ENCODE measurements at places on chromosomes 1 and 21.
A peak's percentile ranks its signal among the peaks of the same experiment; 100 is the strongest.

- no peak for DNase-seq
Measured at GRCh38 chr21:36135391-36136102, 668 bp downstream of the CBR3 start.

- DNase-seq, result no peak
Measured at GRCh38 chr1:98939471-98939870, 65.2 kb downstream of the PLPPR5 start.

GRCh38 chr1:235887676-235888075 lies 21.0 kb upstream of the LYST start:
- DNase-seq, result no peak

DNA sequence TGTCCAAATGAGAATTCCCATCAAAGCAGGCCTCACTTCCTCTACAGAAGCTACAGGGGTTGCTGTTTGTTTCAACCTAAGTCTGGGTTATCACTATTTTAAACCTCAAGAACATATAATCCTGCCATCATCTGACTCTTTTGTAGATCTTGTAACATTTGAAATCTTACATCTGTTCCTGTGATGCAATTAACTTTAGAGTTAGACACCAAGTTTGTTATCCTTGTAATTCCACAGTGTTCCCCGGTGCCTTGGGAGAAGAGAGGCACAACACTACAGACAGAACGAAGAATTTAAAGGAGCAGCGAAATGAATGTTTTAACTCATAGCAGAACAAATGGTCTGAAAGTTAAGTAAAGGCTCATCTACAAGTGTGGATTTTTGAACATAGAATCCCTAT lies 116.1 kb downstream of the UCHL5 start:
- DNase-seq, result no peak

DNA sequence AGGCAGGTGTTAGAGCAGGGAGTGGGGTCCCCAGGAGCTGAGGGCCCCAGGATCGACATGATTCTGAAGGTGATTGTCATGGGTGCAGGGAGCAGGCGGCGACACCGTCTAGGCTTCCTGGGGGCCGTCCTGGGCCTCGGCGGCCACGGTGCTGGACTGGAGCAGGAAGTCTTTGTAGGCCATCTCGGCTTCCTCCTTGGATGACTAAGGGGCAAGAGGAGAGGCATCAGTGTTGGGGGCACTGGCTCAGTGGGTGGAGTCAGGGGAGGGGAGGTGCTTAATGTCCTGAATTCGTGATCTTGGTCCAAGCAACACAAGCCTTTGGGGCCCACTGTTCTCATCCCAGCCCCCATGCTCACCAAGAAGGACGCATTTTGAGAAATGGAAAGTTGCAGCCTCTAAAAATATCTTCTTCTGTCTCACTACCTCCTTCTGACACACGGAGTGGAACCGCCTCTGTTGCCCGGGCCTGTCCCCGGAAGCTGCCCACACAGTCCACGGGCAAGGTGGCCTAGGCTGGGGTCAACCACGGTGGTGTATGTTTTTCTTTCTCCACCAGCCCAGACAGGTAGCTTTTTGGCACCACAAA lies 8.6 kb upstream of the FCMR start:
- no peak for DNase-seq

- DNase-seq, result no peak
Measured at GRCh38 chr1:53366901-53367502, 39.1 kb upstream of the LRP8 start.

DNA sequence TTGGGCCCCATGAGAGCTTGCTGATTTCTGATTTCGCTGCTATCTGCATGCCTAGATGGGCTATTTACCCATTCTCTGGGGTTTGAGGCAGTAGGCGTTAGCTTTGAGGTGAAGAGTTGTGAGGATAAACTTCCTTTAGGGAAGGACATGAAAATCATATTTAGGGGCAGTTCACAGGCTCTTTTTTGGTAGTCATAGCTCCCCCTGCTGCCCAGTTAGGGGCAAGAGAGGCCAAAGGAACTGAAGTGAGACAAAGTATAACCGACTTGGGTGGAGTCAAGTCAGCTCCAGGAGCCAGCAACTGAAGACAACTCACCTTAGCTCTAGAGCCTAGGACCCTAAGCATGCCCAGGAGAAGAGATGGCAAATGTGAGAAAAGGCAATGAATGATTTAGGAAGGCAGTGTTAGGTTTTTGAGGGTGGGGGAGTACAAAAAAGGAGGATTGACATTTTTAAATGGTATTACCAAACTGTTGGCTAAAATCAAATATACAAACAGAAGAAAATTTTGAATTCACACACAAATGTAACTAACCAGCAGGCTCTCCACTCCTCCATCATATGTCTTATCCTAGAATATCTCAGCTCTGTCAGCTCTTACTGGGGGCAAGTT lies 625.2 kb downstream of the LMO4 start:
- peak; percentile 30 for DNase-seq

DNA sequence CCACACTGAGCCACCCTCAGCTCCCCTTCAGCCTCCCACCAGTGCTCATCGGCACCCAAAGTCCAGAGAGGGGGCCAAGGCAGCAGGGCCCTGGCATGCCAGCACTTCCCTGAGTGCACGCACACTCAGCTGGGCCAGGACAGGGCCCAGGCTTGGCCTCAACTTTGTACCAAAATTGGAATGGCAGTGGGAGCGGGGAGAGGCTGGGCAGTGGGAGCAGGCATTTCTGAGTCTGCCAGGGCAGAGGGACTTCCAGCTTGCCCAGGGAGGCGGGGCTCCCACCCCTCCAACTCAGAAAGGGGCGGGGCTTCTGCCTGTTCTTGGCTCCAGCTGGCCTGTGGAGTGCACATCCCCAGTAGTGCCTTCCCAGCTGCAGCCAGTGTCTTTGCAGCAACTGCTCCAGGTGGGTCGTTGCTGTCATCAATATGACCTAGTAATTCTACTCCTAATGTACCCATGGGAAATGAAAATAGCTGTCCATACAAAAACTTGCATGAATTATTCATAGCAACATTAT lies 10.3 kb upstream of the SNX7 start:
- DNase-seq, result no peak

DNA sequence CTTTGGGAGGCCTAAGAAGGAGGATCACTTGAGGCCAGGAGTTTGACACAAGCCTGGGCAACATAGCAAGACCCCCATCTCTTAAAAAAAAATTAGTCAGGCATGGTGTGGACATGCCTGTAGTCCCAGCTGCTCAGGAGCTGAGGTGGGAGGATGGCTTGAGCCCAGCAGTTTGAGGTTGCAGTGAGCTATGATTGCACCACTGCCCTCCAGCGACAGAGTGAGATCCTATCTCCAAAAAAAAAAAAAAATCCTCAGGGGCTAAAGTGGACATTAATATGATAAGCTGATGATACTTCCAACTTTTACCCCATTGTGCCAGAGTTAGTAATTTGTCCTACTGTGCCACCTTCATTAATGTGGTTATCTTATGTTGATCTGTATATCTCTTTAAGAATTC lies 327.8 kb upstream of the FMN2 start:
- no peak for DNase-seq

- no peak for DNase-seq
Measured at GRCh38 chr1:169785267-169785666, 9.4 kb downstream of the METTL18 start.

DNA sequence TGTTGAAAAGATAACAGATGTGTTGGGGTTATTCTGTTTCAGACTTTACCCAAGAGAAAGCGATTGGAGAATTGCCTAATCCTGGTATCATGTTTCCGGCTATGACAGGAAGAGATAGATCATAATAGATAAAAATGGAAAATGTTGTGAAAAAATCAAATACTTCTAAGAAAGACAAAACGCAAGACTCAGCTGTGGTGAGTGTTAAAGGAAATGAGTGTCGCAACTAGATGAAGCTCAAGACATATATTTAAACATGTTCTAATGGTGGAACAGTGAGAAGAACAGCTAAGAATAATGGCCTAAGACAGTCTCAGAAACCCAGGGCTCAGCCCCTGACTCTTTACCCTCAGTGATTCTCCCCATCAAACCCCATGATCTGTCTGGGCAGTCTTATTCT lies 426.7 kb upstream of the RUNX1 start:
- DNase-seq, result no peak

- DNase-seq, result no peak
Measured at GRCh38 chr1:199101635-199102034, 462.8 kb downstream of the PTPRC start.

DNA sequence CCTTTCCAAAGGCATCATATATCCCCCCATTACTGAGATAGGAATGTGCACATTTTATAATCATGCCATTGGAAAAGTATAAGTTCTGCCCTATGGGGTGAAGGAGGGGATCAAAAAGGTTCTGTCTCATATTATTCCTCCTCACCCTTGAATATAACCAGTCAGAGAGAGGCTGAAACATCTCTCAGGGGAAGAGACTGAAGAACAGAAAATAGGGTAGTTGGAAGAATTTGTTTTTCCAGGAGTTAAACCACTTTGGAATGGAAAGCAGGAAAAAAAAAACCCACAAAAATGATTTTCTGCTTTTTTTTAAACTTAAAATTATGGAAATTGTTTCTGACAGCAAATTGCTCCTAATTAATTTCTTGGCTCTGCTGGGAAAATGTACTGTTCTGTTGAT lies 52.8 kb upstream of the BEND5 start:
- no peak for DNase-seq

GRCh38 chr1:3359756-3360440 lies 94.6 kb upstream of the ARHGEF16 start:
- no peak for DNase-seq

- no peak for DNase-seq
Measured at GRCh38 chr1:1245817-1246576, 525 bp downstream of the C1QTNF12 start.

GRCh38 chr1:193392686-193393085 lies 206.3 kb upstream of the B3GALT2 start:
- no peak for DNase-seq

DNA sequence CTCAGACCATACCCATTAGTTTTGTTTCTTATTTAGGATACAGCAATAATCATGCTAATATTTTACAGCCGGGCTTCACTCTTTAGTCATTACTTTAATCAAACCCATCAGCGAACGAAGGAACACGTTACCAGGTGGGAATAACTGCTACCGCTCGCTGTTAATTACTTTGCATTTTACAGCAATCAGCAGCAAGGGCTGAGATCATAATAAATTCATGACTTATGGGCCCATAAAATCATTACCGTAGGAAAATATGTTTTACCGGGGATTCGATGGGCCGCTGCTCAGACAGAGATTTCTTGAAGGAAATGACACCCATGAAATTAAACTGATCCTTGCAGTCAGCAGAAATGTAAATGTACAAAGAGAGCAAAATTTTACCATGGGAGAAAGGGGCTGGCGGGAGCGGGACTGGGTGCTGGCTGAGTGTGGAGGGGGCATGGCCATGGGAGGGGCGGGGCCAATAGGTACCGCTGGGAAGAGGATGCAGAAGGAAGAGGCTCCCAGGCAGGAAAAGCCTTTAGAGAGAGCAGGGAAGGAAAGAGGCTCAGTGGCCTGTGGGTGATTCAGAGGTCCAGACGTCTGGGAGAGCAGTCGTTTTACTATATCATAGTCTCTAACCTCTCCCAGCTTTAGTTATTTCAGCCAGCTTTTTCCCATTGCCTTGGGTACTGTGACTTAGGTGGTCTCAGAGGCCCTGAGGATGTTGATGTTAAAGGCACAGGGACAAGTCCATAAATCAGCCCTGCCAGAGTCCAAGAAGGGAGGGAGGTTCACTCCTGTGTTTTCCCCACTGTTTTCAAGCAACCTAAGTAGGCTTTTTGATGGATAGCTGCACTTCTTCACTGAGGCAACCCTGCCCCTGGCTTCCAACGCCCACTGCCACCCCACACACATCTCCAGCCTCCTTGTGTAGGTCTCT lies 258.9 kb downstream of the SEC16B start:
- no peak for DNase-seq

DNA sequence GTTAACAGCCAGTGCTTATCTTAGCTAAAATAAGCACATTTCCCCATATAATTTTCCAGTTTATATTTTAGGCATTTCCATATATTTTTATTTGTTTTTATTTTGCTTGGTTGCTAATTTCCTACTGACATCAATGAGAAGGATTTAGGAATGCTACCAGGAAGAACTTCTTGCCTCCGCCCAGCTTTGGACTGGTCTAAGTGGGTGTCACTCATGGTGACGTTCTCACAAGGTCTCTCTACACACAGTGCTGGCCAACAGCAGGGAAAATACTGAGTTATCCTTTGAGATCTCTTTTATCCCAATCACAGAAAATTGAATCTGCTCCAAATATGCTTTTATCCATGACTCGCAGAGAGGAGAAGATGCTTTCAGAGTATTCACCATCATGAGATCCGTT lies 13.2 kb downstream of the MX1 start:
- DNase-seq, result no peak

DNA sequence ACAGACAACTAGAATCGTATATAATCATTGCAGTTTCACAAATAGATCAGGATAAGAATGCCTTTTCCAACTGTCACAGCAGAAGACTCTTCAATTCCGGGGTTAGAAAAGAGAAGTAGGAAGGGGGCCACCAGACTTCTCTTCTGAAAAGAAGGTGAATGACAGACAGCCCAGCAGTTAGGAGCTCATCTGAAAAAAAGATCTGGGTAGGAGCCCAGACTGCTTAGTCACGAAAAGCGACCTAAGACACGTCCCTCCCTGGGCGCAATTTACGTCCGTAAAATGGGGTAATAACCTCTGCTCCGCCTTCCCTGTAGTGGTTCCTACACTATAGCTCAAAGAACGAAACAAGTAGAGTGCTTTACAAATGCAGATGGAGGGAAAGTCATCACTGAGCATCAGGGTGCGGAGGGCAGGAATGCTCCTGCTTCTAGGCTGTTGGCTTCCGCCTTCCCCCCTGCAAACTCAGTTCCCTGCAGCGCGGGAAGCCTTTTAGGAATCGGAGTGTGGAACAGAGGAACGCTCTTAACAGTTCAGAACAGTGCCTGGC lies 582 bp downstream of the ORC1 start:
- DNase-seq, result peak; percentile 12

DNA sequence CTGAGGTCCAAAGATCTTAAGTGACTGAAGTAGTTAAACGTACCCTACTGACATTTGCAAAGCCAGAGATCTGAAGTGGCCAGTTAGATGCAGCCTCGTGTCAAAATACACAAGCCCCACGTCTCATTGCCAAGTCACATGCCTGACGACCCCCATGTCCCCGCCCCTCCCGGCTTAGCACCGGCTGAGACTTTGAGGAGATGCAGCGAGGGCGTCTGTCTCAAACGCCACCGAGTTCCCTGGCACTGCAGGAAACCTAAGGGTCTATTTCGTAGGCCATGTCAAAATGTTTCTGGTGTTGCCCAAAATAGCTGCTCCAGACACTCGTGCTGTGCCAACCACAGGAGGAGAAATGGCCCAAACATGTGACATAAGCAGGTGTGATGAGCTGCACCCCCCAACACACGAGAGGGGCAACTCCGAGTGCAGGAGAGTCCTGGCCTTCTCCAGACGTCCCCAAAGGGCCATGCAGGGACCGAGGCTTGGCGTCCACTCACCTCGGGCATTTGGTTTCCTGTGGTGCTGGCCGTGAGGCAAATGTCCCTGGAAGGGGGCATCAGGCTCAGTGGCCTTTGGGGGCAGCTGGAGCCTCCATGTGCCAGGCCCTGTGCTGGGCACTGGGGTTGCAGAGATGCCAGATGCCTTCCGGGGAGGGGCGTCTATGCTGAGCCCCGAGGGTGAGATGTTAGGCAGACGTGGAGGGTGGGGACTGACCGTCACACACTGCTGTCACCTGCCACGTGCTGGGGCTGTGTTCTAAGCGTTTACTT lies 67.0 kb downstream of the MATN1 start:
- DNase-seq, result no peak
